ENCODE measurements at places on chromosomes 3 and 15.

- DNase-seq, result no peak
Measured at GRCh38 chr15:67928666-67929065, 88.8 kb upstream of the RNU6-1 start.

DNA sequence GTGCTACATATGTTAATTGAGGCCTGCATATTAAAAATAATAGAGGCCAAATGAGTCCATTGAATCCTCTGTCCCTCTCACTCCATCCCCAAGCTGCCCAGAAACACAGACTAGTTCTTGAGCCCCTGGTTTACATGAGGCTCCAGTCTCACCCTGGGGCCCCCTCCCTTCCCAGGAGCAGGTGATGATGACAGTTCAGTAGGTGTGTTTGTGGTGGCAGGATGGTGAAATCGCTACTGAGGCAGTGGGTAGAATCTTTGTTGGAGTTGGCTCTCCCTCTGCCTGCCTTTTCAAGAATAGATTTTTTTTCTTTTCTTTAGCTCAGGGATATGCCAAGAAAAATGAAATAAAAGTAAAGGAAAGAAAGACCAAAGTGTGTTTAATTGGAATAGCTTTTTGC lies 288.7 kb downstream of the EPHB1 start:
- no peak for DNase-seq

DNA sequence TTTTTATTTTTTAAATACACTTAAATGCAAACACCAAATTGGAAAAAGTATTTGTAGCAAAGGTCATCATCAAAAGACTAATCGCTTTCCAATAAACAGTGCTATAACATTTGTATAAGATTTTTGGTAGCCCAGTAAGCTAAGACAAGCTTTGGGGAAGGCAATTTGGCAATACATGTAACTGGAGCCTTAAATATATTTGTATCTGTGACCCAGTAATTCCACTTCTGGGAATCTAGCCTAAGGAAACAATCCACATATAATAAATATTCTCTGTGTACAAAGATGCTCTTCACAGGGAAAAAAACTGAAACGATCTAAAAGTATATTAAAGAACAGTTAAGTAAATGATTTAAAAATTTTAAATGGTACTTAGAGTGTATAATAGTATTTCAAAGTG lies 65.5 kb upstream of the TJP1 start:
- DNase-seq, result no peak

DNA sequence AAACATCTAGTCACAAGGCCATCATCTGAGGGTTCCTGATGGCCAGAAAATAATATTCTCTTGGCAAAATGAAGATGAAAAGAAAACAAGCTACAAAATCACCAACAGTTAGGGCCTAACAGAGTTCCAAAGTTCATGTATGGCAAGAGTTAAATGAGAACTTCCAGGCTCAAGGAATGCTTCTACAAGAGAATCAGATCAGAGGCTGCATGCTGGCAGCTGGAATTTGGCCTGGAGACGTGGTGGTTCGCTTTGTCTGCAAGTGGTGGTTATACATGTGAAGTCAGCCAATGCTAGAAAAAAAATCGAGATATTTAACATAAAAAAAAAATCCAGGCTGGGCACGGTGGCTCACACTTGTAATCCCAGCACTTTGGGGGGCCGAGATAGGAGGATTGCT lies 5.6 kb downstream of the SIAH2 start:
- no peak for DNase-seq

DNA sequence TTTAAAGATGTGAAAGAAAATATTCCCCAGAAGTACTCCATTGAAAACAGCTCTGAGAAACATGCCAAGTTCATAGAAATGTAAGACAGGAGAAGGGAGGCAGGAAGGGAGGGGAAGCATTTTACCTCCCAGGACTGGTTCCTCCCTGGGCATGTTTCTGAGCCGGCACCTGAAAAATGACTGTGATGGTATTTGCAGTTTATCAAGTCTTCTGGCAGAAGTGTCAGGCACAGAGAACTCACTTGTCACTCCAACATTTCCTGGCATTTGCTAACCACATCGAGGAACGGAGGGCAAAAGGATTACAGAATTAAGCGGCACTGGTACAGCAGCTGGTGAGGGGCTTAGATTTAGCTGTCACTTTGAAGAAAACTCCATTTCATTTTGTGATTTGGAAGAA lies 1054.0 kb downstream of the TUSC7 start:
- DNase-seq, result no peak

GRCh38 chr15:47415539-47415971 lies 301.8 kb upstream of the SEMA6D start:
- DNase-seq, result no peak

GRCh38 chr3:46091046-46091445 lies 63.8 kb upstream of the XCR1 start:
- DNase-seq, result no peak

- no peak for DNase-seq
Measured at GRCh38 chr15:31309893-31310606, 16.6 kb upstream of the KLF13 start.

DNA sequence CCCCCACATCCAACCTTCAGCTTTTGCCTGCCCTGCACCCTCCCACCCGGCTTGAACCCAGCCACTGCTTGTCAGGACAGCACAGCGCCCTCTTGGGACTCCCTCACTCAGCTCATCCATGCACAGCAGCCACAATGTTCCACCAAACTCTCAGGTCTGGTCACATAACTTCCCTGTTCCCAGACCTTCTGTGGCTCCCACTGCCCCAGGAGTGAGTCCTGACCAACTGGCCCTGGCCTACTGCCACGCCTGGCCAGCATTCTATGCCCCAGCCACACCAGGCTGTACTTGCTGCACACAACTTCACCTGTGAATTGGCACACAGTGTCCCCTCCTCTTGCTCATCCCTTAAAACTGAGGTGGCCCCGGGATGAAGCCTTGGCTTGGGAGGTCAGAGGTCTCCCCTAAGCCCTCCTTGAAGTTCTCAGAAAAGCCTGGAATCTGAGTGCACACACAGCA lies 21.0 kb downstream of the PLXNB1 start:
- DNase-seq, result no peak

DNA sequence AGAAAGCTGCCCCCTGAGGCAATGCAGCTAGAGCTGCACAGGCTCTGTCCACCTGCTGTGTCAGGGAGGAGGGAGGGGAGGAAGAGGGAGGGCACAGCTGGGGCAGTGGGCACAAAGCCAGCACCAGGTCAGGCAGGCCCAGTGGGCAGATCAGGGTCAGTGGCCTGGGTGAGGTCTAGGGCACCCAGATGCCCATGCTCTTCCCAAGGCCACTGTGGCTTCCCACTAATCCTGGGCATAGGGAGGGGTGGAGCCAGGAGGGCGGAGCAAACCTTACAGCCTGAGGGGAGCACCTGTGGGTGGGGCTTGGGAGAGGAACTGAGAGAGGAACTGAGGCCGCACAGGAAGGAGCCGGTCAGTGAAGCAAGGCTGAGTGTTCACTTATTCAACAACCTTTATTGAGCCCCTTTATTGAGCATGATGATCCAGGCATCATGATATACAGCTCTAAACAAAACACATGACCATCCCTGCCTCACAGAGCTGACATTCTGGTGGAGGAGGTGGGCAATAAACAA lies 55.0 kb downstream of the RHCG start:
- DNase-seq, result no peak

DNA sequence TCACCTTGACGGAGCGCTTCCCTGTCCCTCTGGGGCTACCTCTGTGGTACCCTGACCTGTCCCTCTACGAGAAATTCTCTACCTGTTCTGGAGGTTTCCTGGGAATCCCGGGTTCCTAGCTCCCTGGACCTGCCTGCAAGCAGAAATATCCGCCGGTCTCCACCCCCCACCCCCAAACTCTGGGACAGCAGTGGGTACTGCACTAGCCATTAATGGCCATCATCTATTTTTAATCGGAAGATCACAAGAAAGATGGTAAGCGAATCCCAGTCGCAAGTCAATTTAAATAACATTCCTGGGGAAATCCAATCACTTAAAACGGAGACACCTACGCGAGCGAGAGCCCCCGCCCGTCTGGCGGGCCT lies 429 bp upstream of the C3orf80 start:
- no peak for DNase-seq

DNA sequence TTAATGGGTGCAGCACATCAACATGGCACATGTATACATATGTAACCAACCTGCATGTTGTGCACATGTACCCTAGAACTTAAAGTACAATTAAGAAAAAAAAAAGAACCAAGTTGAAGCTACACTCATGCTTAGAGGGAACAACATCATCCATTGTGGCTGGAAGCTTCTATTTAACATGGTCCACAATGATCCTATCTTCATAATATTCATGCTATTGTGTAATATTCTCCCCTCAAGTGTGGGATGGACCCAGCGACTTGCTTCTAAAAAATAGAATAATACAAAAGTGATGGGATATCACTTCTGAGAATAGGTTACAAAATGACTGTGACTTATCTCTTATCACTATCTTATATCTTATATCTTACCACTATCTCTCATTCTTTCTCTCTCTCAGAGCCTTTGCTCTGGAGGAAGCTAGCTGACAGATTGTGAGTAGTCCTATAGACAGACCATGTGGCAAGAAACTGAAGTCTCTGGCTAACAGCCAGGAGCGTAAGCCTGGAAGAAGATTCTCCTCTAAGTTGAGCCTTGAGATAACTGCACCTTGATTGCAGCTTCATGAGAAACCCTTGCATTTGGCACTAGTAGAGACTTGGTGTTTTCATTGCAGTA lies 198.5 kb upstream of the MRPL3 start:
- no peak for DNase-seq

GRCh38 chr3:81923038-81923437 lies 161.6 kb upstream of the GBE1 start:
- DNase-seq, result no peak

GRCh38 chr3:70974747-70975146 lies 608.8 kb downstream of the FOXP1 start:
- no peak for DNase-seq

GRCh38 chr3:126349611-126350501 lies 7.4 kb downstream of the KLF15 start:
- DNase-seq, result no peak

- no peak for DNase-seq
Measured at GRCh38 chr3:189157232-189158007, 14.4 kb upstream of the TPRG1 start.

- no peak for DNase-seq
Measured at GRCh38 chr3:106792716-106793115, 584.5 kb upstream of the CCDC54 start.

GRCh38 chr3:71542521-71543370 lies 40.8 kb downstream of the FOXP1 start:
- no peak for DNase-seq

DNA sequence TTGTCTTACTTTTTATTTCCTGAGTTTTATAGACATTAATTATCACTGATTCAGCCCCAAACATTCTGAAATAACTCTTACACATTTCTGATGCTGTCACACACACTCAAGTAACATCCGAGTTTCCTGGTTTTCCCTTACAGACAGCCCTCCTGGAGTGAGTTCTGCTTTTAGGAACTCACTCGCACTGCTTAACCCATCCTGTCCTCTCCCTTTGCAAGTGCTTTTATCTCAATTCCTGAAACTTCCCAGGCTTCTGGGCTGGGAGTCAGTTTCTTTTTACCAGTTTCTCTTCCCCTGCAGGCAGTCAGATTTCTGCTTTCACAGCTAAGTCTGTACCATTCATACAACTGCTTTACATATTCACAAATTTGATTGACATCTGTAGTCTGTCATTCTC lies 15.6 kb upstream of the SH3GL3 start:
- no peak for DNase-seq

DNA sequence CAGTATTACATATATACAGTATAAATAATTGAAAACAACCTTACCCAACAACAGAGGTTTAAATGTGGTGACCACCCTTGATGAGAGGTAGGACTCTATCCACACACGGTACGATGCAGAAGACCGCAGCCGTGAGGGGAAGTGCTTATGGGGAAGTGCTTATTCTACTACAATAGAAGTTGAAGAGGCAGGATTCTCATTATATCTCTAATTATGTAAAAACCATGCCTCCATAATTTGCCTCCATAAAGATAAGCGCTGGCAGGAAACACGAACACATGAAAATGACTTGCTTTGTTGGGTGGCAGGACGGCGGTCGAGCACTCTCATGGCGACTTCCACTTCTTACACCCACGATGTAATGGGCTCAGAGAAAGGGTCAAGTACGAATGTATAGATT lies 7.2 kb upstream of the MUC13 start:
- DNase-seq, result no peak

DNA sequence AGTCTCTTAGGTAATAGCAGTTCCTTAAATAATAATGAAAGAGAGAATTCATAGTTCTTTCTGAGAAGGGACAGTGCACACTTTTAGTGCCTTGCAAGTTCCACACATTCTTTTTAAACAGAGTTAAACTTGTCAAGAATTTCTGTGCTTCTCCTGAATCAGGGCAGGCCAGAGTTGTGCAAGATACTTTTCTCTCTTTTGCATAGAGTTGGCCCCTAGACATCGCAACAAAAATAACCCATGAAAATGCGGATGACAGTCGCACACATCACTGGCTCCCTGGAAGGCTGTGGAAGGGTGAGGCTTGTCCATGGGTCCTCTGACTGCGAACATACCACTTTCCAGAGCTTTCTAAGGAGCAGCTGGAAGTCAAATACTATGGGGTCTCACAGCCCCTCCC lies 40.1 kb downstream of the FBLN2 start:
- no peak for DNase-seq

DNA sequence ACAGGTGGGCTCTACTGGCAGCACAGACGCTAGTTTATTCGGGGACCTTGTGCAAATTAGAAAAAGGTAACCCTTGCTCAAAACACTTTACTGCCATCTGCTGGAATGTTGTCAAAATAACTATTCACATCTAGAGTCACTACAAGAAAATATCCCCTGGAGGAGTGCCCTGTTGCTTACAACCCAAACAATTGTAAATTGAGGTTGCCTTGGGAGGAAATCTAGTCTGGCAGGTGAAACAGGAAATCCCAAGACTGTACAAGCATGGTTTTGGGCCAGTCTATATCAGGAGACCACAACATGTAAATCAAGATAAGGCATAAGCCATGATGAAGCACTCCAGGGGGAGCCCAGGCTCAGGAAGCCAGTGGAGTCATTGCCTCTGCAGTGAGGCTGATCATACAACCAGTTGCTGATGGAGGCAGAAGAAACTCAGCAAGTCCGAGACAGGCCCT lies 136.8 kb upstream of the ACP3 start:
- no peak for DNase-seq

DNA sequence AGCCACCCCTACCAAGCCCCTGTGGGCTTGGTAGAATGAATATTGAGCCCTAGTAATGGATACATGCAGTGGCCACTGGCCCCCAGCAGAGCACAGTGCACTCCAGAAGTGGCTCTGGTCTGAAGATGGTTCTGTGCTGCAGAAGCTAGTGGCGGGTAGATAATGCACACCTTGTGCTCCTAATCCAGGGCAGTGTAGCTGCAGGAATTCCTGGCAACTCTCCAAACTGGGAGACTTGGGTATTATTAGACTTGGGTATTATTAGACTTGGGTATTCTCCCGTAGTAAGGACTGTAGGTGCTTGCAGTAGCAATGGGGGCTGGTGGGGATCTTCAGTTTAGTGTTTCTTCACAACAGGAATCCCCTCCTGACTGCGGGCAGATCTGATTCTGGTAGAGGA lies 34.7 kb downstream of the NUSAP1 start:
- no peak for DNase-seq

GRCh38 chr3:132311841-132312240 lies 5.4 kb upstream of the ACP3 start:
- no peak for DNase-seq

Measured in stimulated activated CD8-positive, alpha-beta memory T cell treated with anti-CD3 and anti-CD28 coated beads, Interleukin-7, amount 100 ng/mL, for 4 hours (primary cell).